ENCODE measurements at places on chromosomes 1 and 21. TPM values are rescaled to one million over a fixed set of nuclear protein-coding genes. Genes with fewer than 3 reads are reported as not detected.

GRCh38 chr1:22184892-22185612 is 42.2 kb upstream of the WNT4 start:
- no peak for DNase-seq

GRCh38 chr1:110875216-110875731 is 2.3 kb downstream of the CD53 start:
- DNase-seq, result peak; percentile 20

DNA sequence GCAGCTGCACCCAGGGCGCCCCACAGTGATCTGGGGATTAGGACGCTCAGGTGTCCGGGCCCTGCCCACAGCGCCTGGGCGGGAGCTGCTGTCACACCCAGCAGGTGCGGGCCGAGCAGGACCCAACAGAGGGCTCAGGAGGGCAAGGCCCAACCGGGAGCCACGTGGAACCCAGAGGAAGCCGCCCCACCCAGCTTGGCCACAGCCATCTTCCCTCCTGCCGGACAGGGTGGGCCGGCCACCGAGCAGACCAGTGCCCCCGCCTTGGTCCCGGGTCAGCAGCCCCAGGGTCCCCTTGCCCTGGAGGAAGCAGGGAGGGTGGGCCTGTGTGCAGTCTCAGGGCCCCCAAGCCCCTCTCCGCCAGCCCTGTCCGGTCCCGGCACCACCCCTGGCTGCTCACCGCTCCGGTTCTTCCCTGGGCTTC is 6.3 kb upstream of the TTLL10 start:
- no peak for DNase-seq

GRCh38 chr21:38032082-38032801 is 116.0 kb upstream of the KCNJ6 start:
- no peak for DNase-seq

DNA sequence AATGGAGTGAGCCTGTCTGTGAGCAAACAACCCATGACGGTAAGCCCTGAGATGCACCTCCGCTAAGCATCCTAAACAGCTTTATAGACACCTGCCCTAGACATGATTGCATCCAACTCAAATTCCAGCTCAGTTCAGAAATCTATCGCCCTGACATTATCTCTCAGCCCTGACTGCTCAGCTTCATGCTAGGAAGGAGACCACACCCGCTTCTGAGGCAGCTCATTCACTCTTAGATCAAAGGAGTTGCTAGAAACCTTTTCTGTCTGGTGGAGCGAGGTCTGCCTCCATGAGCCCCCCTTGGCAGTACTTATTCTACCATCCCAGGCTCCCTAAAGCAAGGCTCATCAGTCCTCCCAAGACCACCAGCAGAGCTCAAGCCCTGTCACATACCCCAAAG is 17.0 kb downstream of the IL10RB start:
- DNase-seq, result no peak

GRCh38 chr1:159181328-159182024 is 10.1 kb downstream of the CADM3 start:
- no peak for DNase-seq

DNA sequence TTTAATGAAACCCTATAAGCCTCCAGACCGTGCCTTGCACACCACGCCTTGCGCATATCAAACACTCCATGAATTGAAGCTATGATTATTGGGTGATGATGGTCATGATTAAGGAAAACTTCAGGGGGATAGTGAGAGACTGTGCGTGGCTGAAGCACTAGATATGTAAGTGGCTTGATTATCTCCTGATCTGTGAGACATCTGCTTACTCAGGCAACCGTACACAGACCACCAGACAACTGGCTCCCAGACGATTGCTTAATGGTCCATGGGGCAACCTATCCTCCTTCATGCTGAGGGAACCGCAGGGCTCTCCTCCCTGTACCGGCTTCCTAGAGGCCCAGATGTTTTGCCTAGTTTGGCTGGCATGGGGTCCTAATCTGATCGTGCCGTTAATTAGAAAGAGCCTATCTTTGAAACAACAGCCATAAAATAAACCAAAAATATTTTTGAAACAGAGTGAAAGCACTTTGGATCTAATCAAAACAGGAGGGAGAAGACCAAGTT is 51.6 kb downstream of the IRF2BP2 start:
- DNase-seq, result no peak

GRCh38 chr1:3573500-3573899 is 37.8 kb downstream of the MEGF6 start:
- no peak for DNase-seq

DNA sequence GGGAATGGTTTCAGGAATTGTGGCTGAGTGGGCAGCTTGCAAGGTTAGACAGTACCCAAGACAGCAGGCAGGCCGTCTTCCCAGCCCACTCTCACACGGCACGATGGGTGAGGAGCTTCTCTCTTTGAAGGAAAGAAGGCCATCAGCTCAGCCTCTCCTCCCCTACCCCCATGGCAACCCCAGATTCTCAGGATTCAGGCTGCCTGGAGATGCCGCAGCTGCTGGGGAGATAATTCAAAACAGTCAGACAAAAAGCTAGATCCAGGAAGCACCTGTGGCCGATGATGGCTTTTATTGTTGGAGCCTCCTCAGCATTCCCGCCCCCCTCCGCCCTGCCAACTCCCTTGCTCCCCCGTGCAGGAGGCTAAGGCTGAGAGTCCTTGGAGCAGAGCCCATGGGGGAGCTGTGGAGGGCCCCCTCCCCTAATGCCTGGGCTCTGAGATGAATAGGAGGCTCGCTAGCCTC is 220.5 kb downstream of the TRABD2B start:
- DNase-seq, result no peak

DNA sequence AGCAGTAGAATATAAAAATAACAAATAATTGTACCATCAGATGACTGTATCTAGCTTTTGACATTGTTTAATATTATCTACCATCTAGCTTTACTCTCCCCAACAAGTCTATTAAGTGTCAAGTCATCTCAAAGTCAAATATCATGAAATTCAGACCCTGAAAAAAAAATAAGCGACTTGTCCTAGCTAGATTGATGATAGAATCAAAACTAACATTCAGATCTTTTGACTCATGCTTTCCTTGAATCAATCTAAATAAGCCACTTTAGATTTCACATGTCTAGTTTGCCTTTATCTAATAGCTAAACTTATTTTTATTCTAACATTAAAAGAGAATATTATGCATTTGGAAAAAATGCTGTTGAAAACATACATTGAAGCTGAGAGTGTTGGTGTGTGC is 35.4 kb downstream of the CRB1 start:
- DNase-seq, result no peak

DNA sequence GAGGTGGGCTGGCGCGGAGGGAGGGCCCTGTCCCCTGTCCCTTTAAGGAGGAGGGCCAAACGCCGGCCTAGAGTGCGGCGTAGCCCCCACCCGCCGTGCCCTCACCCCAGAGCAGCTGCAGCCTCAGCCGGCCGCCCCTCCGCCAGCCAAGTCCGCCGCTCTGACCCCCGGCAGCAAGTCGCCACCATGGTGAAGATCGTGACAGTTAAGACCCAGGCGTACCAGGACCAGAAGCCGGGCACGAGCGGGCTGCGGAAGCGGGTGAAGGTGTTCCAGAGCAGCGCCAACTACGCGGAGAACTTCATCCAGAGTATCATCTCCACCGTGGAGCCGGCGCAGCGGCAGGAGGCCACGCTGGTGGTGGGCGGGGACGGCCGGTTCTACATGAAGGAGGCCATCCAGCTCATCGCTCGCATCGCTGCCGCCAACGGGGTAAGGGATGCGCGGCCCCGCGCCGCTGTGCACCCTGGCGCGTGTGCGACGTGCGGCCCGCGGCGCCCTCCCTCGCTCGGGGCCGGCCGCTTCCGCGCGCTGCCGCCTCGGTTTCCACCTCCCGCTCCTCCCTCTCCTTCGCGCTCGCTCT is at the start of gene PGM1:
Gene PGM1, plus strand, starts transcription at position 109 of the 583 bp plus-strand sequence. Its CDS starts 78 bp downstream, at position 187.
- peak; percentile 60 for DNase-seq

- peak; percentile 18 for DNase-seq
These were observed 16.3 kb upstream of the CDK18 start for GRCh38 chr1:205488074-205488723.

DNA sequence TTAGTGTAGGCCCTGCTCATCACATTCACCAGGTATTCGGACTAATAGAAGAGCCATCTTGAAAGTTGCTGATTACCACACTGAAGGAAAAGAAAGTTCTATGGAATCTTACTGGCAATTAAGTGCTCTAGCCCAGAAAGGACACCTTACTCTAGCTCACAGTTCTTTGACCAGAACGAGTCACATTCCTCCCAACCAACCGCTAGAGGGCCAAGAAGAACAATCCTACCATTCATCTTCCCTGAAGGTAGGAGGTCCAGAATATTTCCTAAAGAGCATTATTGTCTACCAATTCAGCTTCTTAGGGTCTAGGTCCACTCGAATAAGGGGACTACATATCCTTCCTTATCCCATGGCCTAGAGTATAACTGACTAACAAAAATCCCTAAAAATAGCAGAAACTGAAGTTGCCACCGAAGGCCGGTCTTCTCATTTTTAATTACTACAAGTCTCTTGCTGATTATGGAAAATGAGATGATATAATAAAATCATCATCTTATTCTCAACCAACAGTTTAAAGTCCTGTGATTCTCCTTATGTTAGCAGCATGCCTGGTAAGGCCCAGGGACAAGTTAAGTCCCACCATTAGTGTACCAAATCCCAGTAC is 2.7 kb upstream of the FMO1 start:
- DNase-seq, result no peak

DNA sequence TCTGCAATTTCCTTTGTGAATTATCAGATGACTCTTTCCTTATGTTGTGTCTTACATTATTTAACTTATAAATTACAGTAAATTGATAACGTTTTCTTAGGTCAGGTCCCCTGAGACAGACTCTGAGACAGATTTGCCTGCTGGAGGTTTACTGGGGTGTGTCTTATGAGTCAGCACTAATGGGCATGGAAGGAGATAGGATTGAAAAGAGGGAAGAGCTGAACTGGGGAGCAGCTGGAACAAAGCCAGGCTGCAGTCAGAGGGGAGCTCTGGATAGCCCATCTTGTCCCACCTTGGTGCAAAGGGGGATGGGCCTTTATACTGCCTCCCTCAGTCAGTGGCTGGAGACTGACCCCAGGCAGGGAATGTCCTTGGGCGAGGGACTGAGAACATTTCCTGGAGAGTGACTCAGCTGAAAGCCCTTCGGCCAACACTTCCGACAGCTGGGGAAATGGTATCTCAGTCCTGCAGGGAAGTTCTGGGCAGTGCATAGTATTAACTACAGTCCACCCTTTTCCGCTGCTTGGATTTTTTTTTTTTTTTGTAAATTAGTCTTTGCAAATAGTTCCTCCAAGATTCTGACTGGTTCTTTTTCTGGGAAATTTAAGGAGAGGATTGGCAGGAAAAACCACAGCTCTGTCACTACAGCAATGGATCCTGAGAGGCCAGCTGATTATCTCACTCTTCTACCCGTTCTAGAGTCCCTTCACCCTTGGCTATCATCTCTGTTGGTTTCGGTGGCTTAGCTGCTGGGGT is 39.1 kb upstream of the CDC42BPA start:
- no peak for DNase-seq

GRCh38 chr1:25342846-25343245 is 4.7 kb downstream of the TMEM50A start:
- DNase-seq, result no peak

GRCh38 chr1:43239484-43239883 is 30.3 kb upstream of the TMEM125 start:
- DNase-seq, result no peak

- no peak for DNase-seq
These were observed 1366.0 kb downstream of the NCAM2 start for GRCh38 chr21:22364163-22364562.

GRCh38 chr1:9590201-9590600 is 1.5 kb downstream of the TMEM201 start:
- DNase-seq, result no peak

- DNase-seq, result no peak
These were observed 4.1 kb upstream of the PCP4 start for GRCh38 chr21:39863111-39863510.

- DNase-seq, result no peak
These were observed 39.7 kb downstream of the ADARB1 start for GRCh38 chr21:45114072-45114471.

GRCh38 chr1:21468599-21468998 is 28.7 kb downstream of the NBPF3 start:
- DNase-seq, result no peak

DNA sequence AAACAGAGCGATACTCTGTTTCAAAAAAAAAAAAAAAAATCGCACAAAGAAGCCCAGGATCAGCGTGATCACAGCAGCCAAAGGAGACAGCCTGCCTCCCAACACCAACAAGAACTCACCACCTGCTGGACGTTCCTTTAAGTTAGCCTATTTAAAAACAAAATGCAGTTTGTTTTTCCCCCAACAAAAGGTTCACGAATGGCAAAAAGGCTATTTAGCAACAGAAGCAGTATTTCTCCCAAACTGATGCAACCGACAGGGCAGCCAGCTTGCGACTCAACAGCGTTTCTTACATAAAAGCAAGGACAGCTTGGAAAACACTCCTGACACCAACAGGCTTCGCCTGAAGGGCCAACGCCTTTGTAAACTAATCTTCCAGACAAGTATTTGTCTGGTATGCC is 6.8 kb downstream of the SSU72 start:
- DNase-seq, result no peak

GRCh38 chr1:6996866-6997265 is 211.6 kb downstream of the CAMTA1 start:
- no peak for DNase-seq

GRCh38 chr1:109527098-109527811 is 12.4 kb upstream of the GPR61 start:
- no peak for DNase-seq

GRCh38 chr21:33268393-33268736 is 2.2 kb downstream of the IL10RB start:
- no peak for DNase-seq

Gene SEMA6C
- total RNA-seq, result 11.3 TPM

Gene CD1C
- 1.6 TPM for total RNA-seq

Gene SPRR2A
- total RNA-seq, result not detected

Gene SLFNL1
- 0.22 TPM for total RNA-seq

Gene PCSK9
- total RNA-seq, result not detected

Gene COL11A1
- not detected for total RNA-seq

Gene TCHHL1
- not detected for total RNA-seq

Gene CENPS
- total RNA-seq, result 3.8 TPM

Gene RPE65
- not detected for total RNA-seq

Gene REN
- total RNA-seq, result not detected

Gene SLC6A9
- 0.62 TPM for total RNA-seq

Gene SLC9C2
- not detected for total RNA-seq

Gene C1orf87
- total RNA-seq, result not detected

Gene CD52
- 1,152 TPM for total RNA-seq

Gene UQCRHL
- 0.65 TPM for total RNA-seq

Gene HSD11B1
- total RNA-seq, result 1.2 TPM

Gene KPRP
- not detected for total RNA-seq

Gene CYP4A22
- total RNA-seq, result not detected

Gene SPRR3
- total RNA-seq, result not detected
